ENCODE measurements at places on chromosomes 2 and 18. TPM values are rescaled to one million over a fixed set of nuclear protein-coding genes. Genes with fewer than 3 reads are reported as not detected.

GRCh38 chr2:177273408-177273807 is 8.9 kb upstream of the NFE2L2 start:
- DNase-seq: no peak
- peaks cover 33% of the 10 kb centered on the region for H3K4me1 ChIP-seq
- H3K36me3 ChIP-seq: peaks cover 3% of the 10 kb centered on the region
- H3K27ac ChIP-seq: no peak overlapping the region

- H3K36me3 ChIP-seq: no peaks in the 10 kb centered on the region
- no peak for DNase-seq
- H3K27me3 ChIP-seq: no peaks in the 10 kb centered on the region
- H3K4me3 ChIP-seq: no peak overlapping the region
These were observed 29.8 kb upstream of the MYO3B start for GRCh38 chr2:170148161-170148560.

GRCh38 chr2:145984580-145984979 is 1464.7 kb upstream of the ZEB2 start:
- H3K27me3 ChIP-seq: no peaks in the 10 kb centered on the region
- no peak overlapping the region for H3K27ac ChIP-seq
- H3K4me3 ChIP-seq: no peak overlapping the region

DNA sequence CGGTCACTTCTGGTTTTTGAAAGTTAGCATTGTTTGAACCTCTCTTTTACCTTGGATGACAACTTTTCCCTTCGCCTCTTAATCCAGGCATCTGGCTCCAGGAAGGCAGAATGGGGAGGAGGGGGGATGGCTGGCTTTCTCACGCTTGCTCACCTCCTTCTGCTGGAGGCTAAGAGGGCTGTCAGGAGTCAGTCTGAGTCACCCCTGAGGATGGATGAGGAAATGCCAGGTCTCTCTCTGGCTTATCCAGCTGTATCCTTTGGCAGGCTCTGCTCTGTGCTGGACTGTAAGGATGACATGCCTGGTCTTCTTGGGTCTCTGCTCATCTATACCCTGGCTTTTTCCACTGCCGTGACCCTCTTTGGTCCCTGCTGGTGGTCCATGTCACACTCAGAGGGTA is 142.9 kb upstream of the GYPC start:
- H3K27me3 ChIP-seq: no peaks in the 10 kb centered on the region
- no peaks in the 10 kb centered on the region for H3K36me3 ChIP-seq
- no peak for DNase-seq
- H3K27ac ChIP-seq: no peak overlapping the region

GRCh38 chr2:84741182-84741822 is 139.6 kb downstream of the TRABD2A start:
- H3K4me1 ChIP-seq: peaks cover 17% of the 10 kb centered on the region
- H3K27me3 ChIP-seq: peaks cover 1% of the 10 kb centered on the region
- peak; percentile 54 for DNase-seq
- peaks cover 18% of the 10 kb centered on the region for H3K36me3 ChIP-seq
- H3K4me3 ChIP-seq: no peak overlapping the region
- peak overlapping the region; percentile 82 for H3K27ac ChIP-seq

- H3K4me1 ChIP-seq: no peaks in the 10 kb centered on the region
- no peaks in the 10 kb centered on the region for H3K27me3 ChIP-seq
- no peaks in the 10 kb centered on the region for H3K36me3 ChIP-seq
- H3K4me3 ChIP-seq: no peak overlapping the region
- no peak for DNase-seq
These were observed 735.4 kb upstream of the FANCL start for GRCh38 chr2:58976375-58977071.

DNA sequence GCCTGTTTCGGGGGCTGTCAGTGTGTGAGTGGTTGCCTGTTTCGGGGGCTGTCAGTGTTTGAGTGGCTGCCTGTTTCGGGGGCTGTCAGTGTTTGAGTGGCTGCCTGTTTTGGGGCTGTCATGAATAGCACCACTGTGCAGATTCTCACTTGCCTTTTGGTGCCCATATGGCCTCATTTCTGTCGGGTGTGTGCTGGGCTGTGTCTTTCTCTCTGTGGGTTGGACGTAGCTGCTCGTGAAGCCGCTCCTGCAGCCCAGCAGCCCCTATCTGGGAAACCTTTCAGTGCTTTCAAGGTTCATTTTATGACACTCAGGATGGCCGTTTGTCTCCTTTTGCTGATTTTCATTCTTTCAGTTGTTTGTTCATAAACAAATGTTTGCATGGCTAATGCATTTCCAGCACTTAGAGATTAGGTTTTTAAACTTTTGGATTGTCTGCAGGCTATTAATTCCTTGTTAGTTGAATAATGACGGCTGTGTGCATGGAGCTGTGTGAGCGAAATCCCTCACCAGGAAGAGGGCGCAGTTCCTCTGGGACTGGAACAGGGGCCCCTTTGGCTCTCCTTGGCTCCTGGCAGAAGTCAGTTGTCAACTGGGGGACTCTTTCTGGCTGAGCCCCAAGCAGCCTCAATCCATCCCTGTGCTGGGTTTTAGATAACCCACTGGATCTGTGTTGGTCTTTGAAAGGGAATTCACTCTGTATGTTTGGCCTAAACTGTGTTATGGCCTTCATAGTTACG is 10.8 kb downstream of the AGAP1 start:
- H3K27me3 ChIP-seq: peaks cover 24% of the 10 kb centered on the region
- H3K4me3 ChIP-seq: no peak overlapping the region
- no peak overlapping the region for H3K27ac ChIP-seq
- H3K36me3 ChIP-seq: no peaks in the 10 kb centered on the region
- no peak for DNase-seq

DNA sequence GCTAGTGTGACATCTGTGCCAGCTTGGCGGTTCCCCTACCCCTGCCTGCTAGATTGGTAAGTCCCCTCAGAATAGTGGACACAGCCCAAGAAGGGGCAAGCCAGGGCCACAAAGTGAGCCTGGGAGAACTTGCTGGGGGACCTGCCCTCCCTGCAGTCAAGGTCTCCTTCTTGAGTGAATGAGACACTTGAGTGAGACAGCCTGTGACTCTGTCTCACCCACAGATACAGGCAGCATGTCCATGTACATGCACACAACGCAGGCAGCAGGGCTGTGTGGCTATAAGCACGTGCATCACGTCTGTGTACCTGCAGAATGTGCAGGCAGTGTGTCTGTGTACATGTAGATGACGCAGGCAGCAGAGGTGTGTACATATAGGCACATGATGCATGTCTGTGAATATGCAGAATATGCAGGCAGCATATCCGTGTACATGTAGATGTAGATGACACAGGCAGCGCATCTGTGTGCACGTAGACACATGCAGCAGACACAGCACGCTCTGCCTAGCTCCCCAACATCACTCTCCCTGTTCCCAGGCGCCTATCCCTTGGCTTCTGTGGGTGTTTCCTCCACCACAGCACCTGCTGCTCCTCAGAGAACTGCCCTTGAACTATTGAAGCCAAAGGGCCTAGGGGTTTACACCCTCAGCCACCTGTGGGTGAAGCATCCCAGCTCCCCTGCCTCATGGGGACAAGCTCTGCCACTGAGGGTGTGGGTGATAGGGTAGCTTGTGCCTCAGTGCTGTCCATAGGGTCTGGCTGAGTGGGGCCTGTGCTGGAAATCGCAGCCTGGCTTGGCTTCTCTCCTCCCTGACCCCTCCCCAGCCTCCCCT is 147.2 kb upstream of the TWIST2 start:
- H3K4me3 ChIP-seq: no peak overlapping the region
- no peak overlapping the region for H3K27ac ChIP-seq
- no peaks in the 10 kb centered on the region for H3K4me1 ChIP-seq
- no peaks in the 10 kb centered on the region for H3K27me3 ChIP-seq

- H3K27me3 ChIP-seq: peaks cover 86% of the 10 kb centered on the region
- peaks cover 6% of the 10 kb centered on the region for H3K36me3 ChIP-seq
- H3K4me1 ChIP-seq: peaks cover 50% of the 10 kb centered on the region
- no peak for DNase-seq
These were observed 678 bp upstream of the OTX1 start for GRCh38 chr2:63049970-63050333.

GRCh38 chr2:207182911-207183310 is 17.2 kb upstream of the KLF7 start:
- no peak overlapping the region for H3K4me3 ChIP-seq
- H3K4me1 ChIP-seq: peaks cover 5% of the 10 kb centered on the region
- H3K36me3 ChIP-seq: peaks cover 2% of the 10 kb centered on the region
- no peak for DNase-seq
- H3K27ac ChIP-seq: no peak overlapping the region

DNA sequence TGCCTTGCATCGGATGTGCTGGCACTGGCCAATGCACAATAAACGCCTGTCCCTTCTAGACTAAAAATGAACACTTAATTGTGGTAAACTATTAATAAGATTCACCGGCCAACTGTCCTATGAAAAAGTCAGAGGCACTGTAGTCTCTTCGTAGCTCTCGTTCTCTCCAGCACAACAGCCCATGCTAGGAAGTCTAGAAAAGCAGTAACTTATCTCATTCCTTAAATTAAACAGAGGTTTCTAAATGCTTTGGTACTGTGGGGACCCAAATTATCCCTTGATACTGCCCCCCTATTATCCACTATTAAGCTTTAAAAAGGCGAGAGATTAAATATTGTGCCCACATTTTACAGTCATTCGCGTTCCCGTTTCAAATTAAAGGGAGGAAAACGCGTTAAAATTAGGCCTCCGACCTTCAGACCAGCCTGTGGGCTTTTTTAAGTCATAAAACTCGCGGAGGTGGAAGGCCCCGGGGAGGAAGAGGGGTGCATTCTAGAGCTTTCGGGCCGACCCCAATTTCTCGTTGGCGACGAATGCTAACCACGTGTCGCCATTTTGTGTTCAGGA is 1.5 kb upstream of the PCBP1 start:
- H3K4me1 ChIP-seq: peaks cover 51% of the 10 kb centered on the region
- no peaks in the 10 kb centered on the region for H3K27me3 ChIP-seq

DNA sequence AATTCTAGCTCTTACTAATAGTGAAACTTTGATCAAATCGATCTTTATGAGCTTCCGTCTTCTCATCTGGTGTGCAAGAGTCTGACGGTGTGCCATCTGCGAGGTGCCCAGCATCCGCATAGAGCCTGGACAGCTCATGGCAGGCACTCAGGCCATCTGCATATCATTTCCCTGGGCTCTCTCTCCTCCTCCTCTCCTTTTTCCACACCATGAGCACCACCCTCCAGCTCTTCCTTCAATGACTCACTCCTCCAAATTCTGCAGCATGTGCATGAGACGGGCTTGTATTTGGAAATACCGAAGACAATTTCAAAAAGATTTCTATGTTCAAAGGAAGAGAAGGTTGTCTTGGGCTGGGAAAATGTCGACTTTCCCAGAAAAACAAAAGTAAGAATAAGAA is 161.1 kb downstream of the CCBE1 start:
- no peaks in the 10 kb centered on the region for H3K4me1 ChIP-seq
- no peak overlapping the region for H3K27ac ChIP-seq
- peaks cover 4% of the 10 kb centered on the region for H3K27me3 ChIP-seq
- no peak overlapping the region for H3K4me3 ChIP-seq

GRCh38 chr2:27891673-27892105 is 1.2 kb downstream of the BABAM2 start:
- DNase-seq: no peak
- peak overlapping the region; percentile 98 for H3K27ac ChIP-seq
- peaks cover 60% of the 10 kb centered on the region for H3K4me1 ChIP-seq
- H3K27me3 ChIP-seq: peaks cover 2% of the 10 kb centered on the region
- peaks cover 30% of the 10 kb centered on the region for H3K36me3 ChIP-seq

DNA sequence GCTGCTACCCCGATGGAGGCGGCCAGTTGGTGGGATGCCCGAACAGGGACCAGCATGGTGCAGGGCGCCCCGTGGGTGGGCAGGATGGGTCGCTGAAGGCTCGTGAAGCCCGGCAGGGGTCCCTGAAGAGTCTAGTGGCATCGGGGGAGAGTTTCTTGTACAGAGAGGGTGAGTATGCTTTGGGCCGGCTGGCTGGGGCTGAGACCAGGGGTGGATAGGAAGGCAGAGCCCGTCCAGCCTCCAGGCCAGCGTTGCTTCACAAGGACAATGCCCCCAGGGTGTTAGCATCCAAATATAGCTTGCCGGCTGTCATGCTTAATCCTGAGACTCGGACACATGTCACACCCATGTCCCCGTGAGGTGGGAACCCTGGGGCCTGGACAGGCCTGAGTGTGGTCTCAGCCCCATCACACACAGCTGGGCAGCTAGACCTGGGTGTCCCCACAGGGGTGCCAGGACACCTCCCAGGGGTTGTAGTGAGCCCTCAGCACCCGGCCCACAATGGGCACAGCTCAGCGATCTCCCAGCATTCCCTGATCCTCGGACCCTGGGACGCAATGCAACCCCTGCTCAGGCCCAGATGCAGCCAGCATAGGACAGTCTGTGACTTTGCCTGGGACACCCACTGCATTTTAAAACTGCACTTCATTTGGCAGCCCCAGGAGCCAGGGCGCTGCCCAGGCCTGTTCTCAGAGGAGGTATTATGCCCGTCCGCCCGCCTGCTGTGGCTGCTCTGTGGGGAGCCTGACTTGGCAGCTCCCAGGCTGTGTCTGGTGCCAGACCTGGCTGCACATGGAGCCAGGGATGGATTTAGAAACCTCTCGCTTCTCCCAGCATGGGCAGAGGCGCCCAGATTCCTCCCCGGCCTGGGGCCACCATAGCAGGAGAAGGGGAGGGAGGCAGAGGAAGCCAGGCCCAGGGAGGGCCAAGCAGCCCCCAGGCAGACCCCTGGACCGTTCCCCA is 36.4 kb downstream of the RAMP1 start:
- H3K27me3 ChIP-seq: no peaks in the 10 kb centered on the region
- H3K27ac ChIP-seq: peak overlapping the region; percentile 78
- DNase-seq: no peak
- H3K4me3 ChIP-seq: no peak overlapping the region
- peaks cover 61% of the 10 kb centered on the region for H3K4me1 ChIP-seq
- H3K36me3 ChIP-seq: no peaks in the 10 kb centered on the region

GRCh38 chr2:195252018-195252417 is 405.0 kb upstream of the SLC39A10 start:
- no peaks in the 10 kb centered on the region for H3K36me3 ChIP-seq
- no peak overlapping the region for H3K4me3 ChIP-seq
- no peak overlapping the region for H3K27ac ChIP-seq

DNA sequence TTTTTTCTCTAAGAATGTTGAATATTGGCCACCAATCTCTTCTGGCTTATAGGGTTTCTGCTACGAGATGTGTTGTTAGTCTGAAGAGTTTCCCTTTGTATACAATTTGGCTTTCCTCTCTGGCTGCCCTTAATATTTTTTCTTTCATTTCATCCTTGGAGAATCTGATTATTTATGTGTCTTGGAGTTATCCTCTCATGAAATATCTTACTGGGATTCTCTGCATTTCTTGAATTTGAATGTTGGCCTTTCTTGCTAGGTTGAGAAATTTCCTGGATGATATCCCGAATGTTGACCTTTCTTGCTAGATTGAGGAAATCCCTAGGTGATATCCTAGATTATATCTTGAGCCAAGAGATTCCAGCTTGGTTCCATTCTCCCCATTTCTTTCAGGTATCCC is 125.6 kb downstream of the SLC5A7 start:
- DNase-seq: no peak
- no peaks in the 10 kb centered on the region for H3K27me3 ChIP-seq
- no peaks in the 10 kb centered on the region for H3K36me3 ChIP-seq
- H3K4me1 ChIP-seq: no peaks in the 10 kb centered on the region

- no peaks in the 10 kb centered on the region for H3K27me3 ChIP-seq
- no peak for DNase-seq
- peaks cover 1% of the 10 kb centered on the region for H3K4me1 ChIP-seq
- no peak overlapping the region for H3K27ac ChIP-seq
These were observed 24.3 kb upstream of the ASPRV1 start for GRCh38 chr2:69985688-69986087.

The ATP6V1B1 gene
- not detected for total RNA-seq

The B4GALT6 gene
- 2.0 TPM for total RNA-seq

The IHH gene
- total RNA-seq: not detected

The DHRS9 gene
- not detected for total RNA-seq

The MERTK gene
- 0.21 TPM for total RNA-seq

The HIBCH gene
- 14.5 TPM for total RNA-seq

The TBR1 gene
- total RNA-seq: not detected

The ACMSD gene
- not detected for total RNA-seq

The EGR4 gene
- not detected for total RNA-seq

The CHAC2 gene
- total RNA-seq: 12.3 TPM

The CABLES1 gene
- 2.1 TPM for total RNA-seq
